ENCODE measurements at places on chromosomes 6 and 20.

- no peak for DNase-seq
Observed at GRCh38 chr20:10679269-10679668, 5.5 kb upstream of the JAG1 start.

DNA sequence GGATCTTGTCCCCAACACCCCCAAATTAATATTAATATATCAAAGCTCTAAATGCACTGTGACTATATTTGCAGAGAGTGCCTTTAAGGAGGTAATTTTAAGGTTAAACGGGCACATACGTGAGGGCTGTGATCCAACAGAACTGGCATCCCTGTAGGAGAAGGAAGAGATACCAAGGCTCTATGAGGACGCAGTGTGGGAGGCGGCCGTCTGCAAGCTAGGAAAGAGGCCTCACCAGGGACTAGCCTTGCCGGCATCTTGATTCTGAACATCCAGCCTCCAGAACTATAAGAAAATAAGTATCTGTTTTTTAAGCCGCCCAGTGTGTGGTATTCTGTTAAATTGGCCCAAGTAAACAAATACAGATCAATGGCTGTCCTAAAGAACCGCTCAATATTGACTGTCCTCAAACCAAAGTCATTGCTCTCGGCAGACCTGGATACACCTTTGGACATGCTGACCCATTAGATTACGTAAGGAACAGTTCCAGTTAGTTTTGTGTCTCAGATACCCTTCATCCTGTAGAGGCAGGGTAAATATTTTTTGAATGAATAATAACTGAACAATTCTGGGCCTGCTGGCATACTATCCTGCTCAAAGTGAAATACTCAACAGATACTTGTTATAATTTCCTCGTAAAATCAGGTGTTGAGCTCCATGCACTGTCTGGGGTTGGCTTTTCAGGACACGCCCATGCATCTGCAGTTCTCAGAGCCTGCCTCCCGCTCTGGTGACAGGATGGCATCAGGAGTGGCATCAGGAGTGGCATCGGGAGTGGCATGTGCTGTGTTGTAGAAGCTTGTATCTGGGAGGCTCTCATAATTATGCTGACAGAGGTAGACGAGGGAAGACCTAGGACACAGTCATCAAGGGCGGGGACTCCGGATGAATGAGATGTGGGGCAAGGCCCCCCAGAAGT is 6.3 kb downstream of the PRR18 start:
- no peak for DNase-seq

GRCh38 chr6:170200458-170200891 is 90.4 kb downstream of the DLL1 start:
- DNase-seq, result no peak

- DNase-seq, result no peak
Observed at GRCh38 chr6:88120635-88121034, 45.5 kb downstream of the CNR1 start.

GRCh38 chr20:1449370-1449769 is 17.3 kb downstream of the NSFL1C start:
- no peak for DNase-seq
